Stimulated activated CD4-positive, alpha-beta T cell treated with anti-CD3 and anti-CD28 coated beads, Interleukin-15, amount 100 ng/mL, for 1 hour (primary cell): ENCODE measurements at places on chromosomes 6 and 20.

GRCh38 chr6:141364694-141365093, 768.0 kb upstream of the GJE1 start:
- DNase-seq: no peak

DNA sequence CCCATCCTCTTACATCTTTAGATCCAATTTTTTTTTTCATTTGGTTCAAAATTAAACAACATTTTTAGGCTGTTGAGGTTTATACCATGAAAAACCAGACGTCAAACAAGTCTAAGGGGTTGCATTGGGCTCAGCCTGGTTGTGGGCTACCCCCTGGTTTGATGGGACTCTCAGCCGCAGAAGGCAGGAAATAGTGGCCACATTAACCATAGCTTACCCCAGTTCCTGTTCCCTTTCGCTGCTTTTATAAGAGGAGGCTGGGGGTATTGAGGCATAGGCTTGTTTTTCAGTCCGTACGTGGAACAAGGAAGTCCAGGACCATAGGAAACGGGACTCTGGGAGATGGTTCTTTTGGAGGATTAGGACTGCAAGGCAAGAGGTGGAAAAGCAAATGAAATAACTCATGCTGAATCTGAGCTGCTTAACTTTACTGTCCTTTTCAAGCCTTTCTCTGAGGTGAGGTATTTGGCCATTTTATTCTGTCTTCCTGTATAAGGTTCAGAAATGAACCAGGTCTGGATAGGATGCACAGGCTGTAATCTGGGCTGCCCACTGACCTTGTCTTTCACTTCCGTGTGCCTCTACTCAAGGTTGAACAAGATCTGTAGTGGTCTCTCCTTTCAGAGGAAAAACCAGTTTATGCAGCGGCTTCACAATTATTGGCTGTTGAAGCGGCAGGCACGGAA, 7.7 kb downstream of the BRPF3 start:
- DNase-seq: peak; percentile 17

DNA sequence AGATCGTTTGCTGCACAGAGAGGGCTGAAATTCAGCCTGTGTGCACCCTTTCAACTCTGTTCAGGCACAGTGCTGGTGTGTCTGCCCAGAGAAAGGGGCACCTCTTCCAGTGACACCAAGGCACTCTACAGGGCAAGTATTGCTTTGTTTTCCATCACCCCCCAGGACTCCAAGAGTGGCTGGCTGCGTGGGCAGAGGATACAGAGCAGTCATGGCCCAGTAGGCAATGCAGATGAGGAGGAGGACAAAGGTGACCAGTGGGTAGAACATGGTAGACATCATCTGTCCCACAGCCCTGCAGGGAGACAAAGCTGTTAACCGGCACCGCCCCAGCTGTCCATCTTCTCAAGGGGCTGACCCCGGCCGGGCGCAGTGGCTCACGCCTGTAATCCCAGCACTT, 6.7 kb upstream of the NEU1 start:
- DNase-seq: no peak

GRCh38 chr6:10237298-10238038, 177.4 kb downstream of the TFAP2A start:
- DNase-seq: no peak

DNA sequence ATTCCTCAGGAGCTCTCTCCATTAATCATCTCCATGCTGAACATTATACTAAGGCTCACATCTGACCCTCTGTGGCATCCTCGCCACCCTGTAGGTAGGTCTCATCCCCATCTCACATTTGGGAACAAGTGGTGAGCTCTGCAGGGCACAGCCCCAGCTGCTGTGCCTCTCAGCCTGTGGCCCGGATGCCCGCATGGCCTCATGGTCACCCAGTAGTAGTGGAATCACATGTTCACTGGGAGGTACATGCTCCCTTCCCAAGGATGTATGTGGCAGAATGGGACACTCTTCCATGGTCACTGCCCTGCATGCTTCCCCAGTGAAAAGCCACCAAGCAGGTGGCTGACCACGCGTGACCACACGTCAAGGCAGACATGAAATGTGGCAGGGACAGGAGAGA, 26.3 kb upstream of the APMAP start:
- no peak for DNase-seq

DNA sequence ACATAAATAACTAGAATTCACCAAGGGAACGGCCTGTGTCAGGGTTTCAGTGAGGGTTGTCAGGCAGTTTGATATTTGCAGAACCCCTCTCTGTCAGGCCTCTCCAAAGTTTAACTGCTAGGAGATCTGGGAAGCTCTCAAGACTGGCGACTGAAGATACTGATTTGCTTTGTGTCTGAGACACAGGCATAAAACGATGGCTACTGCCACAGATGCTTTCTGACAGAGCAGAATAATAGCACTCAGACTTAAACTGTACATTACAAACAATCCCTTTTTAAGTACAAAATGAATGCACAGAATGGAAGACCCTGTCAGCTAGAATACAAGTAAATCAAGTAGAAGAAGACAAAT, 7.2 kb upstream of the ATXN1 start:
- DNase-seq: no peak

DNA sequence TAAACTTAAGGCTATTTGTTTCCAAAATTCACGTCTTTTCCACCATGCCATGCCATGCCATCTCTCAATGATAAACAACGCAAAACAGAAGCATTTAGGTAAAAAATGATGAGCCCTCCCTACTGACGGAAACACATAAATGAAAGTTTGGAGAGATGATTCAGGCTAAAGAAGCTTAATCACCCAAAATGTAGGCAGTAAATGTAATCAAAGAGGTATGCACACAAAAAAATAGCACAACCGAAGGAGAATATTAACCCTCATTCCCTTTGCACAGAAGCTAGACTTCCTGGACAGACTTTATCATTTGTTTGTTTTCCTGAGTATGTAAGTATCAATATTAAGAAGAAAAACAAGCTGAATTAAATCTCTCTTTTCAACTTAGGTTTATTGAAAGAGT, 28.8 kb downstream of the DCDC2 start:
- no peak for DNase-seq

- DNase-seq: no peak
Observed at GRCh38 chr20:59631751-59632540, 27.6 kb downstream of the PHACTR3 start.

DNA sequence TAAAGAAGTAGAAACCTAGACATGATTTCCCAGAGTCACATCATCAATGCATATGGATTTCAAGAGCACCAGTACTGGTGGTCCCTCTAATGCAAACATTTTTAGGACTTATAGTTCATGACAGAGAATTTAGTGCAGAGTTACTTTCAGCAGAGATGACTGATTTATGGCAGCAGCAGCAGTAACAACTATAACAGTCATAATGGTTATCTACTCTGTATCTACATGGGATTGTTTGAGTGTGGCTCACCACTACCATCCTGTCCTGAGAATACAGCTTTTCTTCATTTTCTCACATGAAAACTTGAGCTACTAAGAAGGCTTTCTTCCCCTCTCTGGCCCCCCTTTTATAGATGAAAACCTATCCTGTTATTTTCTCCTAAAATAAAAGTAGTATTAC, 128.5 kb upstream of the ENPP5 start:
- DNase-seq: no peak

GRCh38 chr6:78867370-78868040, at the start of gene IRAK1BP1:
IRAK1BP1 (plus strand) TSS chr6:78867551; CDS start chr6:78867577, 26 bp downstream.
- DNase-seq: peak; percentile 50

DNA sequence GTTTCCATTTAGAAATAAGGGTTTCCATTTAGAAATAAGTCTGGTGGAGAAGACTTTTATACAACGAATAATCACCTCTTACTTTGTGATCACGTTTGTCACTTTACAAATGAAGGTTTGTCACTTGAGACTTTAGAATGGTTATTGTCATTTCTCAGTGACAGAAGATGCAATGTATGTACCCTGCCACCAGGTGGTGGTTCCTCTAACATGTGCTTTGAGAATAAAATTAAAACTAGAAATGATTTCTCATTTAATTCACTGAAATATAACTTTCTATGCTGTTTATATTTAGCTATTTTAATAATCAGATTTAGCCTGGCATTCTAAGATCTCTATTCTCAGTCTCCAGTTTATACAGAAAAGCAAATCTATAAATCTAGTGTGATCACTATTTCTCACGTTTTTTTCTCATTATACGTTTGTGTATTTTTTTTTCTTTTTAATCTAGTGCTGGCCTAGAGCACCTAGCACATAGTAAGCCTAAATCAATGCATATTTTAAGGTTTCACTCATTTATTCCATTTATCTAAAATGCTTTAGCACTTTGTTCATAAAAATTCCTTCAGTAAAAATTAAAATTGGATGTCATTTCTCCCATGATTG, 57.4 kb upstream of the TFAP2D start:
- DNase-seq: no peak

DNA sequence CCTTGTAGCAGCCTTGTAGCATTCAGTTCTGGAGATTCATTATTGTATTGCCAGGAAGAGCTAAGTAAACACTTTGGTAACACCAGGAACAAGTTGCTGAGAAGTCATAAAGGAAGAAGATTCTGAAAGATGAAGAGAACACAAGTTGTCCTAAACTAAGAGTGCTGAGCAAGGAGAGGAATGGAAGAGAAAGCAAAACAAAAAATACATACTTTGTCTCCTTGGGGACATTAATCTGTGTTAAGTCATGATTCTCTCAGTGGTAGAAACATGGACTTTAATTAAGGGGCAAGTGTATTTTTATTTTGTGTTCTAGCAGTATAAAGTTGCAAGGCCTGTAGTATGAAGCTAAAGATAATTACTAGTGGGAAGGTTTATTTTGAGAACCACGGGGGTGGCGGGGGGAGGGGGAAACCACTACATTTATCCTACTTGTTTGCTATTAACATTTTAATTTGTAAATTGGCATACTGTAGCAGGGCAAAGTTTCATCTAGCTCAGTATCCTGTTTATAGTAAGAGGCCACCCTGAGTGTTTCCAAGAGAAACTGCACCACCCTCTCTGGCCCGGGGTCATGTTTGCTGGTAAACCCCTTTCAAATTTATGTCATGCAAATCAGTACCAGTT, 463.0 kb downstream of the CDKAL1 start:
- no peak for DNase-seq

DNA sequence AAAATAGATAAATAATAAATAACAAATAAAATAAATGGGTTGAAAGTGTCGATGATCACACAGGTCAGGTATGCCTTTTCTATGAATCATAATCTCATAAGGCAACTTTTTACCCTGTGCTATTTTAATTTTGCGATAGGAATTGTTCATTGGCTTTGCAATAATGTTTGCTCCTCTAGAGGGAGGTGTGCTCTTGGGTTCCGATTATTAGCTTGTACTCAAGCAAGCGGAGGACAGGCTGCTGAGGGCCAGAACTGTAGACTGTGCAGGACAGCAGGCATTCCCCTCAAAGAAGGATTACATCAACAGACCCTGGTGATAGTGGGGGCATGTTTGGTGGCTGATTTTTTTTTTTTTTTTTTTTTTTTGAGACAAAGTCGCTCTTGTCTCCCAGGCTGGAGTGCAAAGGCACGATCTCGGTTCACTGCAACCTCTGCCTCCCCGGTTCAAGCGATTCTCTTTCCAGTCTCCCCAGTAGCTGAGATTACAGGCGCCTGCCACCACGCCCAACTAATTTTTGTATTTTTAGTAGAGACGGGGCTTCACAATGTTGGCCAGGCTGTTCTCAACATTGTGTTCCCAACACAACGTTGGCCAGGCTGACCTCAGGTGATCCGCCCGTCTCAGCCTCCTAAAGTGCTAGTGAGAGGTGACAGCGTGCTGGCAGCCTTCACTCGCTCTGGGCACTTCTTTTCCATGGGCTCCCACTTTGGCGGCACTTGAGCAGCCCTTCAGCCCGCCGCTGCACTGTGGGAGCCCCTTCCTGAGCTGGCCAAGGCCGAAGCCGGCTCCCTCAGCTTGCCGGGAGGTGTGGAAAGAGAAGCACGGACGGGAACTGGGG, 35.6 kb downstream of the RIOK1 start:
- no peak for DNase-seq

GRCh38 chr6:155832596-155832995, 377.0 kb upstream of the NOX3 start:
- no peak for DNase-seq

DNA sequence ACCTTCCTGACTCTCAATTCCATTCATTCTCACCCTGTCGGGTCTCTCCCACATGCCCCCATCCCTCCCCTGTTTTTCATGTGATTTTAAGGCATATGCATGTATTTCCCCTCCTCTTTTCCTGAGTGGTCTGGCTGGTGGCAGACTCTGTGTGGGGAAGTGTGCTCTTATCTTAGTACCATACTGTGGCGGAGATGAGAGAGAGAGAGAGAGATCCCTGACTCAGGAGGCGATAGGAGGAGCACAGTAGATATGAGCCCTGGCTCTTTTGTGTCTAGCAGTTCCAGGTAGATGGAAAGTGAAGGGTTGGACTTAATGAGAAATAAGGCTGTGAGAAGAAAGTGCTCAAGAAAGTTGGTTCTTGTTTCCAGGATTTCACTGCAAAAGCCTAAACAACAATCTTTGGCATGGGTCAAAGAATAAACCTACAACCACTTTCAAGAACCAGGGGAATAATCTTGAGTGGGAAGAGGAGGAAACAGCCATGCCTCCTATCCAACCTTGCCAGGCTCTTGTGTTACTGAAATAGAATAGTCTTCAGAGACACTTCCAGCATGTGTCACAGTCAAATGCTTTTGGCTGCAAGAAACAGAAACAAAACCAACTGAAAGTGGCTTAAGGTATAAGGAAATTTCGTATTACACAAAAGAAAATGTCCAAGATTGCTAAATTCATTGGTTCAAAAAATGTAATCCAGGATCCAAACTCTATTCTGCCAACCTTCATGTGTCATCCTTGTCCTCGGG, 123.8 kb upstream of the MYLIP start:
- DNase-seq: no peak

DNA sequence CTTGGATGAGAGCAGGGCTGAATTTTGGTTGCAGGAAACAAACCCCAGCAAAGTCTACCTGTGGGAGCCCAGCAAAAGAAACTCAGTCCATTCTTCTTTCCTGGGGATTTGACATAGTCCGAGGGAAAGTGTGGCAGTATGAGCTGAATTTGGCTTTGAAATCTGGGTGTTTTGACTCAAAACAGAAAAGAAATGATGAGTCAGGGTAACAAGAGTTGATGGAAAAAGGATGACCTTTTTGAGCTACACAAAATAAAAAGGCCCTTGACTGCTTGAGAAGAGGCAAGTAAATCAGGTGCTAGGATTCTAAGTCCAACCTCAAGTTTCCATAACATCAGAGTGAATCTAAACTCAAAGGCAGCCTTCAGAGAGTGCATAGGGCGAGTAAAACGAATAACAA, 163.3 kb upstream of the BMP2 start:
- no peak for DNase-seq

- no peak for DNase-seq
Observed at GRCh38 chr6:906920-907319, 214.0 kb upstream of the EXOC2 start.

DNA sequence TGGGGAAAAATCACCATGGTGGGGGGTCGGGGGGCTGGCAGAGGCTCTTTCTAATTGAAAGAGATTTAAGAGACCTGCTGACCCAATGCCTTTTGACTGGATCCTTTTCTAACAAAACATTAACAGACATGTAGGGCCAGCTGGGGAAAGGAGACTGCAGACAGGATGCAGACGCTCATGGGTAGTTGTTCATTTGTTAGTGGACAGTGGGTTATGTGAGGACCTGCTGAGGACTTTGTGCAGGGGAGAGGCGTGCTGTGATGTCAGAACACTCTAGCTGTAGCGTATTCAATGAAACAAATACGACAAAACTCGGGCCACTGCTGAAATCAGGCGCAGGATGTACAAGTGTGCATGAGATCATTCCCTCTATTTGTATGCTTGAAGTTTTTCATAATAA, 1.2 kb downstream of the IP6K3 start:
- DNase-seq: no peak

GRCh38 chr20:9139106-9139833, 70.4 kb downstream of the PLCB4 start:
- DNase-seq: no peak

GRCh38 chr6:11734861-11735613, 43.6 kb downstream of the ADTRP start:
- DNase-seq: no peak

GRCh38 chr6:24415753-24416152, 13.0 kb downstream of the MRS2 start:
- DNase-seq: no peak
